ENCODE measurements at places on chromosomes 3 and 15.

GRCh38 chr3:115428841-115429240, 194.5 kb upstream of the GAP43 start:
- DNase-seq = peak; percentile 11

- DNase-seq = peak; percentile 34
These were observed at the start of gene PRTG for GRCh38 chr15:55742927-55743728. Gene PRTG, minus strand, starts transcription at chr15:55743152. Its CDS starts 221 bp downstream, at chr15:55742931.

GRCh38 chr3:170499562-170500156, 81.0 kb downstream of the CLDN11 start:
- peak; percentile 48 for DNase-seq

GRCh38 chr3:15491143-15491542, 30.4 kb downstream of the COLQ start:
- DNase-seq = no peak

GRCh38 chr3:119305286-119305685, 11.1 kb downstream of the ARHGAP31 start:
- peak; percentile 71 for DNase-seq

DNA sequence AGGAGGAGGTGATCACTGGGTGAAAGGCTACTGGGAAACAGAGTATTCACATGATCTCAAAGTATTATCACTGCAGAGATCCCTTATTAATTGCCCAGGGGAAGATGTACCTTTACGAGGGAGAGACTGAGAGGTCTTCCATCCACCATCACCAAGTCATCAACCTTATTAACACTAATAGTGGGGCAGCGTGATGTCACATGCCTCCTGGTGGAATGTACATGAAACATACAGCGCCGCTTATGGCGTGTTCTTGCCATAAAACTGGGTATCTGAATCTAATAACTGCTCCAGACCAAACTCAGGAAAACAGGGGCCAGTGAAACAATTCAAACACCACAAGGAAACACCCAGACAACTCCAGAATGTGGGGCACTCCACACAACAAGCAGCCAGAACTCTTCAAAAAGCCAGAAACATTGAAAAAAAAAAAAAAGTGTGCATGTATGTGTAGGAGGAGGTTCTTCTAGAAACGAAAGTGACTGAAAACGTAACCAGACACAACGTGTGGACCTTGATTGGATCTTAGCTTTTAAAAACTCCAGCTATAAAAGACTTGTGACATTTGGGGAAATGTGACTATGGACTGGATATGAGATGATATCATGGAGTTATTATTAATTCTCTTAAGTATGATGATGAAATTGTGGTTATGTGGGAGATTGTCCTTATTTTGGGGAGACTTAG, 4.6 kb downstream of the STIMATE start:
- DNase-seq = no peak

- DNase-seq = no peak
These were observed 46.1 kb upstream of the RASGRP1 start for GRCh38 chr15:38610748-38611147.

GRCh38 chr15:31089368-31090047, 12.0 kb downstream of the TRPM1 start:
- no peak for DNase-seq

DNA sequence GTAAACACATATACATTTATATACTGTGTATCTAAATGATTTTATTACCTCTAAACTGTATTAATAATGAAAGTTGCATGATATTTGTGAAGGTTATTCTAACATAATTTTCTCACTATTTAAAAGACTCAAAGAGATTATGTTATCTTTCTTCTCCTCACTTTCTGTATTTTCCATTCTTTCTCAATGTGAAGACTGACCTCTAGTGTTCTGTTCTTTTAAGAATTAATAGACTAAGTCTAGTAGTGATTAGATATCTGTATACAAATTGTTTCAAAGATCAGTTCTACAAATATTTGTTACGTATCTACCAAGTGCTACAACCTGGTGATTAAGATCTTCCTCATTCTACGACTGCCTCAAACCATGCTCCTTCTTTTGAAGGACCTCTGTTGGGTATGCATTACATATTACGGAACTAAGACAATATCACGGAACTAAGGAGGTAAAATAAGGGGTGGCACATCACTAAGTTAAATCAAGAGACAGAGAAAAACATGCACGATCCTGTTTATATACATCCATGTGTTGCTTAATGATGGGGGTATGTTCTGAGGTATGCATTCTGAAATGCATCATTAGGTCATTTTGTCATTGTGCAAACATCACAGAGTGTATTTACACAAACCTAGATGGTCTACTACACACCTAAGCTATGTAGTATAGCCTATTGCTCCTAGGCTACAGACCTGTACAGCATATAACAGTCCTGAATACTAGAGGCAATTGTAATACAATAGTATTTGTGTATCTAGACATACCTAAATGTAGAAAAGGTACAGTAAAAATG, 161.5 kb upstream of the KBTBD8 start:
- DNase-seq = no peak

GRCh38 chr15:47477341-47477740, 240.0 kb upstream of the SEMA6D start:
- DNase-seq = peak; percentile 73

GRCh38 chr3:65006300-65006739, 318.5 kb upstream of the ADAMTS9 start:
- DNase-seq = peak; percentile 93

DNA sequence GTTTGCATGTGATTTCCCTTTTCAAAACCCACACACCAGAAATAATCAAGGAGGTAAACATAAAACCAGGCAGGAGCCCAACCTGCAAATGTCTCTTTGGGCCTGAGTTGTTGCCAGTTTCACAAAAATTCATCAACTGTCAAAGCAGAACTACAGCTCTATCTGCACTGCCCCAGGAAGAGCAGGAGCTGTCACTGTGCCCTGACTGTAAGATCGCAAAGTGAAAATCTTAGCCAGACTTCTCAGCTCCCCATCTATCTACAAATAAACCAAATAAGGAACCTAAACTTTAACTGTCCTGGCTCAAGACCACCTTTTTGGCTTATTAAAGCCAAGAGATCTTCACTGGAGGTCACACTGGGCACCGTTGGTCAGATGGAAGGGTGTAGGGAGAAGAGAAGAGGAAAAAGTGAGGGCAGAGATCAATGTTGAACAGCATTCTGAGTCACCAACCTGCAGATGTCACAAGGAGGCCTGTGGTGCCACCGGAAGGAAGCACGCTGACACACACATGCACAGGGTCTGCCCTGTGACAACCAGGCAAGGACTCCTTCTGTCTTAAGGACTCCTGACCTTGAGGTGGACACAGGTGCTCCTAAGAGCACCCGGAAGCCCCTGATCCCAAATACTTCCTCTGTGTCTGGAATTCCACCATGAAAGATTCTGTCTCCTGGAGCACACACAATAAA, 58.7 kb downstream of the RPN1 start:
- DNase-seq = no peak

DNA sequence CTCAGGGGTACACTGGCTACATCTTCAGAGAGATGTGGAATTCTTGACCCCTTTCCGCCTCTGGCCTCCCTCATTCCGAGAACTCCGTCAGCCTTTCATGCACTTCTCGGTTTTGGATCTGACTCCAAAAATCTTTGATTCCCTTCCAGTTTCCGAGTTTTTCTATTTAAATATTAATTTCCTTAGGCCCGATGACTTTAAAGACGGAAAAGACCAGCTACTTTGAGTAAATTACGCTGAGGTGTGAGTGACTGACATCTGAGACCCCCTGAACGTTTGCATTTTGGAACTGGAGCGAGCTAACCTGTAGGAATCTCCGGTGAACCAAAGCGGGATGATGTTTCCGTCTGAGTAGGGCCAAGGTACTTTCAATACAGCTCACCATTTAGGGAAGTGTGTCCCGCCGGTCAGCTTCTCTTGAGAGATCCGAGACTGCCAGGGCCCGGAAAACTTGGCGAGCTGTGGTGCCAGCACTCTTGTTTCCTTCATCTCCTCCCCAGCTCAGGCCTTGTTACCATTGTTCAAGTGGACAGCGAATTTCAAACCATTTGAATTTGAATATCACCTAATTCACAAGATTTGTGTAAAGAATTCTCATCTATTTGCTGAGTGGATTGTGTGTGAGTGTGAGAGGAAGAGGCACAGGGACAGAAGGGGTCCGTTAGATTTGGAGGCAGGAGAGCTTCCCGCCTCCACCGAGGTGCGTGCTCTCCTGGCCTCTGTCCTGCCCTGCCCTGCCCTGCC, 5.4 kb downstream of the SOX14 start:
- DNase-seq = no peak

DNA sequence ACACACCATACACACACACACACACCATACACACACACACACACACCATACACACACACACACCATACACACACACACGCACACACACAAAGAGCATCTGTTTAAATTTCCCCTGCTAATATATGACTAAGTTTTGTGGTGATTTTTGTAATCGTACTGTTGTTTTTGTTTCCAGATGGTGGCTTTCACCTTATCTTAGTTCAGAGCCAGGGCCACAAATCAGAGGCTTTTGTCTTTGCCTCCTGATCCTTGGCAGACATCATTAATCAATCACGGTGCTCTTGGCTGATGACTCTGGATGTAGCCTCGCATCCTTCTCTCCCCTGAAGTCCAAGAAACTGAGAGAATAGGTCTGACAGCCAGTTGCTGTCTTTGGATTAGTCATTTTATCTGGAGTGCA, 52.1 kb downstream of the EDEM1 start:
- no peak for DNase-seq

DNA sequence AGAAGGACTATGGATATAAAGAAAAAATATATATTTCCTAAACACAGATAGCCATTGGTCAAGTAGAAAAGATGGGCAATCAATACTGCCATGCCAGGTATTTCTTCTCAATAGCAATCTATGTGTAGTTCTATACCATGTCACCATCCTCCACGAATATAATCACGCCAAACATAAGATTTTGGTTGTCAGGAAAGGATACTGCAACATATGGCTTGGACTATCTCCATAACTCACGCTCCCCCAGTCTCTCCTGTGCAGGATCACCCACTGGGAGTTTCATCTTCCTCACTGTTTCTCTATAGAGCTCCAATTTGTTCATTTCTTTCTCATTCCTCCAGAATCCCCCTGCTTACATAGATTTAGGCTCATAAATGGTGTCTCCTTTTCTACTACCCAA, 462.9 kb upstream of the KCNMB2 start:
- DNase-seq = no peak

- no peak for DNase-seq
These were observed 22.9 kb downstream of the DNAAF4 start for GRCh38 chr15:55484917-55485672.

- DNase-seq = no peak
These were observed 144.7 kb upstream of the TTC14 start for GRCh38 chr3:180457225-180457624.

DNA sequence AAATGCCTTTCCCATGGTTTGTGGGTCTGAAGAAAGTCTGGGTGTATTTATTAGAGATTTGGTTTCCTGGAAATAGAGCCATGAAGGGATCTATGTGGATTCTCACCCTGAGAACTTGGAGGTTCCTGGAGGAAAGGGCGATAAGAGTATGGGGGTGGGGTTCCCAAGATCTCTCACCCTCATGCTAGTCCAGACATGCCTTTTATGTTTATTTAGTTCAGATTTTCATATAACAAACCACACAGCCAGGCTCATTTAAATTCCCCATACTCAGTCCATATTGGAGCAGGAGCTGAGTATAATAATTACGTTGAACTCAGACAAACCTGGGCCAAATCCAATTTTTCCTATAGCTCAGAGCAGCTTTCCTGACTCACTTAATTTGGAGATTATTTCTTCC, 566.6 kb downstream of the GOLGA6L6 start:
- no peak for DNase-seq

DNA sequence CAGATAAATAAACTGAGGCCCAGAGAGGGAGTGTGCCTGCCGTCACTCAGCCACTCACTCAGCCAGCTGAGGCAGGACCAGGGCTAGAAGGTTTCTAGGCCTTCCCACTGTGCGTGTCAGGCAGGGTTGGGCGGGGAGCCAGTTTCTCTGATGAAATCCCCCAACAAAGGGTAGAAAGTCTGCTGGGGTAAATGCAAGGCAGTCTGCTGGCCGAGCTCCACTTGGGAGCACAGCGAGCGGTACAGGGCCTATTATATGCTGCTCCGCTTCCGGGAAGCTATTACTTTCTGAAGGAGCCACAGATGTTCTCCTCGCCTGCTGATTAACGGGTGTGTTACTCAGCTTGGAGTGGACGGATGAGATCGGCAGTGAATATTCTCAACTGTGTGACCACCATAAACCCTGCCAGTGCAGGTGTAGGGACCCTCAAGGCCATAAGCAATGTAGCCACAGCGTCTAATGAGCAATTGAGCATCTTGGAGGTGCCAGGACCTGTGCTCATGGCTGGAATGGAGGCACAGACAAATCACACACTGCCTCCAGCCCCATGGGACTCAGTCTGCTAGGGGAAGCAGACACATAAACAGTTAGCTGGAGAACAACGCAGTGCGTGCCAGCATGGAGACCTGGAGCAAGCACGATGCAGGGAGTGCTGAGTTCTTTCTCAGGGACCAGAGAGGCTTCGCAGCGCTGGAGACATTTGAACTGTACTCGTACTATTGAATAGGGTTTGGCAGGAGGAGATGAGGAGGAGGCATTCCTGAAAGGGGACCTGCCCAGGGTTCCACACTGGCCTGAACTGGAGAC, 42.1 kb downstream of the CORO2B start:
- peak; percentile 98 for DNase-seq

DNA sequence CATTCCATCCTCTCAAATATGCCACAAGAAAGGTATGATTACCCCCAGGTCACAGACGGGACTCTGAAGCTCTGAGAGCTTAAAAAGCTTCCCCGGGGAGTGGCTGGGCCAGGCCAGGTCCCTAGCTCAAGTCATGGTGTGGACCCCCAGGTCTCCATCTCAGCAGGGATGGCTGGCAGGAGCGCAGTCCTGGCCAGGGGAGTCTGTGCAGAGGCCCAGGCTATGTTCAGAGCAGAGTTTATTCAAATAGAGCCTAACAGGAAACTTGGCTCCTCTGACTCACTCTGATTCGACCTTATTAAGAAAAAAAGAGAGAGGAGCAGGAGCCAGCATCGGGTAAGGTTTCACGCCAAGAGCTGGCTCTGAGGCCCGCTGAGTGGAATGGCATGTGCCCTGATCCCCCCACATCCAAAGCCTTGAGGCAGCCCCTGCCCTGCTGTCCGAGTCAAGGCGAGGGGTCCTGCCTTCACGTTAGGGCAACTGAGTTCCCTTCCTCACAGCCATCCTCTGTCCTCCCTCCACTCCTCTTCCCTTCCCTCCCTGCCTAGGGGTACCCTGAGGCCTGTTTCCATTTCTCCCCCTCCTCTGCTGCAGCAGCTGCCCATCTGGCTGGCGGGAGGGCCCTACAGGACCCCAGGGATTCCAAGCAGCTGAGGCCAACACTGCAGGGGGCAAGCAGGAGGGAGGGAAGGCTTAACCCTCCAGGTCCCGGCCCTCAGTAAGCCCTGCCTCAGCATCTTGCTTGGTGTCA, 1.9 kb upstream of the LOXL1 start:
- DNase-seq = peak; percentile 91

DNA sequence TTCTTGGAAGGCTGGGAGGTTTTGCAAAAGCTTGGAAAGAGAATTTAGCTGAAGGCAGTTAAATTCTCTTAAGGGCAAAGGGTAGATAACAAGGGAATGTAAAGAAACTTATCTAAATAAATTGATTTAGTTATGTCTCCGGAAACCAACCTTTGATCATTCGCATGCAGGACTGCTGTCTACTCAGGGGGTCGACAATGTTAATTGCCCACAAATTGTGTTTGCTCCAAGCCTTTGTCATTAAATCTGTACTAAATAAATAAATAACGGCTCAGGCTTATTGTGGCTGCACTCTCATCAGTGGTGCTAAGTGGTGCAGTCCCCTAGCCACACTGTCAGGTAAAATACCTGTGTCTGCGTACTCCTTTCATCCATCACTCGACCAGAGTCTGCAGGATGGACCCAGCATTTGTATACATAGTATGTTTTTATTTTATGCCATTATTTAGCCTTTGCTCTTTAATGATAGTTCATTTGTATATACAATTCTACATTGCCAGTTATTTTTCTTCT, 497.4 kb upstream of the RASGRP1 start:
- DNase-seq = no peak

Data from fibroblast of skin of scalp (primary cell).